Kidney (tissue), 22 donors: ENCODE measurements at places on chromosomes 7 and 10.

- DNase-seq, result no peak
Observed at GRCh38 chr10:33199731-33200232, 134.7 kb downstream of the NRP1 start.

GRCh38 chr7:23293500-23294073, 5.6 kb upstream of the MALSU1 start:
- DNase-seq, result no peak

DNA sequence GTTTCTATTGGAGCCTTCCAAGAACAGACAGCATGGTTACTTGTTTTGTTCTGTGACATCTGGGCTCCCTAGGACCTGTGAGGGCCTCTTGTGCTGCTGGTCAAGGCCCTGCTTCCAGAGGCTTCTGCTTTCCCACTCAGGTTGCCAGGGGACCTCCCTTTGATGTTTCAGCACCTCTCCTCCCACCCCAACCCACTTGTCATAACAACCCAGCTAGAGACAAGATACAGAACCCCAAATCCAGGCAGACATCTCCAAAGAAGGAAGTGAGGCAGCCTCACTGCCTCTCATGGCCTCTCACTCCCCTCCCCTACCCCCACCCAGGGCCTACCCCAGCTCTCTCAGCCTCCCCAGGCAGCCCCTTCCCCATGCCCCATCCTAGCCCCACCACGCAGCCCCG, 11.3 kb downstream of the NFKB2 start:
- no peak for DNase-seq

DNA sequence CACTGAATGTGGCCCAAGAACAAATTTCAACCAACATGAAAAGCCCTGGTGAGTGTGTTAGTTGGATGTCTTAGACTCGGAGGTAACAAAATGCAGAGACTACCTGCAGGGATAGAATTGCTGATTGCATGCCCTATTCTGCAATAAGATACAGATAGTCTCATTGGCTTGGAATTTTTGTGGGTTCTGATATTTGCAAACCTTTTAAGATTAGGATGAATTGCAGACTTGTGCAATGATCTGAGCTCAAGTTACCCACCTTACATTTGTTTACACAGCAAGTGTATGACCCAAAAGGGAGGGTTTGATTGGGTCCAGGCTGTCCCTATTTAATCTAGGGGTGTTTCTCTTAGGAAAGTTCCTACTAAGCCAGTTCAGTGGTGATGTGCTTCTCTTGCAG, 45.4 kb downstream of the GPR37 start:
- no peak for DNase-seq

DNA sequence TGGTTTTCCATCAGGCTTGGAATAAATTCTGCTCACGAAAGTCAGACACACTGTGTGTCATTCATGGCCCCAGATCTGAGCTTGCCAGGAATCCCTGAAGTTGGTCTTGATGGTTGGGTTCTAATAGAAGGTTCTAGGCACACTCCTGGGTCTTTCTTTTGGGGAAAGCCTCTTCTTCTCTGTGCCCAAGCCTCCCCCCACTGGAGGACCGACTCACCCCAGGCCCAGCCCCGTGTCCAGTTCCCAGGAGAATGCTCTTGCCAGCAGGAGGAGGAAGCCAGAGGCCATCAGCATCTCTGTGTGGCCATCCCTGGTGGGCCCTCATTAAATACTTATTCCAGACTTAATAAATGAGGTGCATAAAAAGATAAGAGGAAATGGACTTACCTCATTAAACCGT, 548.0 kb downstream of the TCERG1L start:
- DNase-seq, result no peak
